Activated CD4-positive, alpha-beta T cell treated with anti-CD3 and anti-CD28 coated beads, Interleukin-2, amount 50 U/mL, for 4 hours (primary cell): ENCODE measurements at places on chromosomes 12 and 14.
A peak's percentile ranks its signal among the peaks of the same experiment; 100 is the strongest.

DNA sequence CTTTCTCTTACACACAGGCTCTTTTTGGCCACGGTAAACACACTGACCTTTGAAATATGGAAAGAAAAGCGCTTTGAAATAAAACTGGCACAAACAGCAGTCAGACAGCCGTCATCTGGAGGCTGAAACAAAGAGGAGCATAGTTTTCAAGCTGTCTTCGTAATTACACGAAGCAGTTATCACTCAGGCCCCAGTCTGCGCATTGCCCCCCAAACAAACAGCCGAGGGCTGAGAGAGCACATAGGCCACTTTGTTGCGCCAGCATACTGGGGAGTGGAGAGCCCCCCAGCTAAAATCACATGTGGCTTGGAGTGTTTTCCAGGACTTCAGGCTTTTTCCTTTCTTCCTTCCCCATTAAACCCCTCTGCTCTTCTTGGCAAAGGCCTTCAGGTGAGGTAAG, 142.9 kb upstream of the BTG1 start:
- DNase-seq: no peak

DNA sequence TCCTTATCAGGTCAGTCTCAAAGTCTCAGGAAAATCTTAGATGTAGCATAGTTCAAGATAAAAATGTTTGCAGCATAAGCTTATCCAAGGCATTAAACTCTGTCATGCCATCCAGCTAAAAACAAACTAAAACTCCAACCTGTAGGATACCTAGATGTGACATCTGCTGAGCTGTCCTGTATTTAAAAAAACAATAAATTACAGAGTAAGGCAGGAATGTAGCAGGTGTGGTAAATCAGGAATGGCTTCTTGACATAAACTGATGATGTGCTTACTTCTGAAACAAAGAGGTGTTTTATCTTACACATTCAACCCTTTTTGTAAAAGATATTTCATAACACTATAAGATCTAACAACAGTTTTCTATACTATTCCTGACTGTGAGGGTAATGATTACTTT, 30.6 kb upstream of the DLGAP5 start:
- no peak for DNase-seq

DNA sequence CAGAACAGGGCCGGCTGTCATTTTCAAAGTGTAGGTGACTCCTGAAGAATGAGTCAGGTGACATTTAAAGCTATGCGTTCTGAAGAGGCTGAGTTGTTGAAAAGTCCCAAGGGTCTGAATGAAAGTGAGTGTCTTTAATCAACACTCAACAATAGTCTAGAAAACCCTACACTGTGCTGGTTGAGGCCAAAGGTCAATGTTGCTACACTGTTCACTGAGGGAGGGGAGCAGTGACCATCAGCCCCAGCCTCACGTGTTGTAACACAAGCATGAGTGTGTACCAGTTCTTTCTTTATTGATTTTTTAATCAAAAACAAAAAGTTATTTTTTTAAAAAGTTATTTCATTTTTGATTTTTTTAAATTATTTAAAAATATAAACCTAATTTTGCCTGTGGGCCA, 418.8 kb upstream of the LRFN5 start:
- no peak for DNase-seq

DNA sequence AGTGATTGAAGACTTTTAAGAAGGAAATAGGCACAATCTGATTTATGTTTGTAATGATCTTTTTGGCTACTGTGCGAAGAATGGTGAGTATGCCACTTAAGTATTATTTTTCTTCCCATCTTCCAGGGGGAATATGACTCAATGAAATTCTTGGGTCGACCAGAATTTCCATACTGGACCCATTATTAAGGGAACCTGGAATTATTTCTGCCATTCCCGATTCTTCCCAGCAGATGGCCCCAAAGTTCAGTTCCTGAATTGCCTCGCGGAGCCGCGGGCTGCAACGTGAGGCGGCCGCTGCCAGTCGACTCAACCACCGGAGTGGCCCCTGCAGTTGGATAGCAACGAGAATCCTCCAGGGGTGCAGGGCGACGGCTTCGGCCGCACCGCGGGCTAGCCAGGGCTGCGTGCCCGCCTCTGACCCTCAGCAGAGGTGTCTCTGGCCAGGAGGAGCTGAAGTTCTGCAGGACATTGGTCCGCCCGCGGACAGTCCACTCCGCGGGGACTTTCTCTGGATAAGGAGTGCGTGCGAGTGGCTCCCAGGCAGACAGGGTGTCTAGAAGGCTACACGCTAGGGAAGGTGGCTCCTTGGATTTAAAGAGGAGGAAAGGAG, 628 bp upstream of the TSHR start:
- peak; percentile 75 for DNase-seq

GRCh38 chr12:117968826-117969659, at the start of gene KSR2:
KSR2 (minus strand) TSS chr12:117968990; CDS start chr12:117968255, 735 bp downstream.
- DNase-seq: peak; percentile 25
